Upper lobe of left lung (tissue), 6 donors: ENCODE measurements at places on chromosomes 11 and 22.
A peak's percentile ranks its signal among the peaks of the same experiment; 100 is the strongest.

DNA sequence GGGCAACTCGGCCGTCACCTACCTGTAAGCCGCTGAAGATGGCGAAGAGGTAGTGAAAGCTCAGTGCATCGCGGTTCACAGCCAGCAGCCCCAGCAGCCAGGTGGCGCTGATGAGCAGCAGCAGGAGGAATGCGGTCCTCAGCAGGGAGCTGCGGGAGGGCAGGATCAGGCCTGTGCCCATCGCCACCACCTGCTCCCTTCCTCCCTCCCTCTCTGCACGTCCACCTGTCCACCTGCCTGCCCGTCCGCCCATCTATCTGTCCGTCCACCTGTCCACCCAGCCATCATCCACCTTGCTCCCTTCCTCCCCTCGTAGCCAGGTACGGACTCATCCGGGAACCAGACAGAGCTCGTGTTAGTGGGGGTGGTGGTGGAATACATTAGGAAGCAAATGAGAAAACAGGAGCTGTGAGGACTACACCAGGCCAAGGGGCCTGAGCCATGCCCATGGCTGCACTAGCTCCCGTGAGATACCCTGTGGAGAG is 32.2 kb downstream of the TRMU start:
- peak; percentile 76 for DNase-seq

GRCh38 chr11:120153221-120153620 is 15.3 kb upstream of the TRIM29 start:
- no peak for DNase-seq

DNA sequence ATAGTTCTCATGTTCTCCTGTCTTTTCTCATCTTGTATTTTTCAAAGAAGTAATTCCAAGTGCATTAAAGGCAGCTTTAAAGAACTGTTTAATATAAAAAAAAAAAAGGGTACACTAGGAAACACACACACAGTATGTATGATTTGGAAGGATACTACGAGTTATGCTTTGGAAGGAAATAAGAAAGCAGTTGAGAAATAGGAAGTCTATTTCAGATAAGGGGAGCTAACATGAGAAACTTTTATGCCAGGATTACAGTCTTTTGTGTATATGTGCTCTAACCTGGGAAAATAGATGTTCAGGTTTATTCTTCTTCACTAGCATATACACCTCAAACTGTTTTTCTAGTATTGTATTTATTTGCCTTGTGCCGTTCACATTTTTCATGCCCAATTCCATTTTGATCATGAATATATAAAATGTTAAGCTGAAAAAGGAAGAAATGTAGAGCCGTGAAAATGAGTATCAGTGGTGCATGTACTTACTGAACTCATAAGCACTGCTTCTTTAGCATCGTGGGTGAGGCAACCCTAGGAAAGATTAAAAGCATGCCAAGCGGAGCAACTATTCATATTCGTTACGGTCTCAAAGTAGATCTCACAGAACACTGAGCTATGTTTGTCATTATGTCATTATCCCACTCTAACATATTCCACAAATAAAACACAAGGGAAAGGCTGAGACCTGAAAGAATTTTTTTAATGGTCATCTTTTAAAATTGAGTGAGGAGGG is 59.6 kb downstream of the GUCY1A2 start:
- DNase-seq: no peak

DNA sequence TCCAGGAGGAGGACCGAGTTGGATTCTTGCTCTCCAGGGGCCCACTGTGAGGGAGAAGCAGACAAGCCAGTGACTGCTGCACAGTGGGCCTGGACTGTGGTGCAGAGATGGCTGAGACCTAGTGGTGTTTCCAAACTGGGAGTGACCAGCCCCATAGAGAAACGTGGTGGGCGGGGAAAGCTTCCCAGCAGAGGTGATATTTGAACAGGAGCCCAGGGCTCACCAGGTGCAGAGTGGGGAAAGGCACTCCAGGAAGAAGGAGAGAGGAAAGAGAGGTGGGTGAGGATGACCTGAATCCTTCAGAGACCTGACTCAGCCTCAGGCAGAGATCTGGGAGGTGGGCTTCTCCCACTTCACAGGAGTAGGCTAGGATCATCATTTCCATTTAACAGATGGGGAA is 52.1 kb upstream of the RASD2 start:
- no peak for DNase-seq
